GM23338 (cell line): ENCODE measurements at places on chromosomes 5 and 9. TPM values are rescaled to one million over a fixed set of nuclear protein-coding genes. Genes with fewer than 3 reads are reported as not detected.

DNA sequence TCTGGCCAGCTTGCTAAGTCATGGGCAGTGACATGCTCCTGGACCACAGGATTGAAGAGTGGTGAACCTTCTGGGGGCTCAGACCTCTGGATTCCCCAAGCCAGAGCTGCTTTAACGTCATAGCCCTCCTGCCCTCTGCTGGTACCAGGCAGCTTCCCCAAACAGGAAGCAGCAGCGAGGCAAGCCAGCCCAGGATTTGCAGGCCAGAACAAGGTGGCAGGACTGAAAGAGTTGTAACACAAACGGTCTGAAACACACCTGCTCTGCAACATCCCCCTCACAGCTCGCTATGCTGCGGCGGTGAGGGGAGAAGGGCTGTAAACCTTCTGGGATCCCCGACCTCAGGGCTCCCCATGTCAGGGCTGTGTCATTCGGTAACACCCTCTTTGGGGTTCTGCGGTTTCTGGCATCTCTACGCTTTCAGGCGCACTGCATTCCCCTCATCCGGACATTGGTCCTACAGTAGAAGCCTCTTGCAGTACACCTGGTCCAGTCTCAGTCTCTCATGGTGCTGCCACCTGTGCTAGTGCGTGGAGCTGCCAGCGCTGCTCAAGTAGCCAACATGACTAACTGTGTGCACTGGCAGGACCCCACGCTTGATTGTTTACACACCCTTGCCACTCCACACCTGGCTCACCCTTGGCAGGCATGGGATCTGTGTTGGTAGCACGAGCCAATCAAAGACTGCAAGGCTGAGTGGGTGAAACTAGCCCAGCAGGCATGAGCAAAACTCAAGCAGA lies 893.3 kb downstream of the PTPRD start:
- no peaks in the 10 kb centered on the region for H3K27me3 ChIP-seq
- no peaks in the 10 kb centered on the region for H3K4me1 ChIP-seq
- H3K27ac ChIP-seq, result no peak overlapping the region
- H3K36me3 ChIP-seq, result no peaks in the 10 kb centered on the region
- DNase-seq, result no peak
- no peak overlapping the region for H3K4me3 ChIP-seq

GRCh38 chr9:129408535-129409215 lies 212.2 kb downstream of the C9orf50 start:
- H3K4me1 ChIP-seq, result peaks cover 5% of the 10 kb centered on the region; the same call in 1 of the 2 replicates
- DNase-seq, result no peak
- H3K4me3 ChIP-seq, result no peak overlapping the region

- no peaks in the 10 kb centered on the region for H3K27me3 ChIP-seq
- DNase-seq, result peak; percentile 8
- H3K36me3 ChIP-seq, result no peaks in the 10 kb centered on the region
- no peak overlapping the region for H3K4me3 ChIP-seq
- H3K27ac ChIP-seq, result no peak overlapping the region
- peaks cover 13% of the 10 kb centered on the region for H3K4me1 ChIP-seq
Measured at GRCh38 chr9:89991204-89991790, 386.5 kb downstream of the GADD45G start.

DNA sequence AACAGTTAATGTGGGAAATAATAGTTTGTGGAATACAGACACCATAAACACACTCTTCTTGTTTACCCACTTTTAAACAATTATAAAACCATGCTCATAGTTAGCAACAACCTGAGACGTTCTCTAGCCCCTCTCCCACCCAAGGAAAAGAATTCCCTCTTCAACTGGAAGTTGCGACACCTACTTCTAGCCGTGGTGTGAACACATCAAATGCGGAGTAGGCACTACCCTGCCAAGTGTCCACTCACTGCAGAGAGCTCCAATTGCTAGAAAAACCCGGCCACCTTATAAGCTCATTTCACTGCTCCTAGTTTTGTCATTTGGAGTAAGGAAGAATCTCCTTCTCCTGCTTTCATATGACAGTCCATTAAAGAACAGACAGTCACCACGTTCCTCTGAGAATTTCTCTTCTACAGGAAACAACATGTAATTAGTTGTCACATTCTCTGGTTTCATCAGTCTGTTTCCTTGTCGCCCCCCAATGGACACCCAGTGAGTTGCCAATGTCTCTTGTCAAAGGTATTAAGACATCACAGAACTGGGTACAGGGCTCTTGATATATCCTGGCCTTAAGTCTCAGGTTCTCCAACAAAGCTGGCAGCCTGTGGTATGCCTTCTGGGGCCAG lies 47.3 kb downstream of the PRLR start:
- H3K4me1 ChIP-seq, result no peaks in the 10 kb centered on the region
- no peak overlapping the region for H3K27ac ChIP-seq
- H3K36me3 ChIP-seq, result no peaks in the 10 kb centered on the region
- no peak overlapping the region for H3K4me3 ChIP-seq
- no peaks in the 10 kb centered on the region for H3K27me3 ChIP-seq

DNA sequence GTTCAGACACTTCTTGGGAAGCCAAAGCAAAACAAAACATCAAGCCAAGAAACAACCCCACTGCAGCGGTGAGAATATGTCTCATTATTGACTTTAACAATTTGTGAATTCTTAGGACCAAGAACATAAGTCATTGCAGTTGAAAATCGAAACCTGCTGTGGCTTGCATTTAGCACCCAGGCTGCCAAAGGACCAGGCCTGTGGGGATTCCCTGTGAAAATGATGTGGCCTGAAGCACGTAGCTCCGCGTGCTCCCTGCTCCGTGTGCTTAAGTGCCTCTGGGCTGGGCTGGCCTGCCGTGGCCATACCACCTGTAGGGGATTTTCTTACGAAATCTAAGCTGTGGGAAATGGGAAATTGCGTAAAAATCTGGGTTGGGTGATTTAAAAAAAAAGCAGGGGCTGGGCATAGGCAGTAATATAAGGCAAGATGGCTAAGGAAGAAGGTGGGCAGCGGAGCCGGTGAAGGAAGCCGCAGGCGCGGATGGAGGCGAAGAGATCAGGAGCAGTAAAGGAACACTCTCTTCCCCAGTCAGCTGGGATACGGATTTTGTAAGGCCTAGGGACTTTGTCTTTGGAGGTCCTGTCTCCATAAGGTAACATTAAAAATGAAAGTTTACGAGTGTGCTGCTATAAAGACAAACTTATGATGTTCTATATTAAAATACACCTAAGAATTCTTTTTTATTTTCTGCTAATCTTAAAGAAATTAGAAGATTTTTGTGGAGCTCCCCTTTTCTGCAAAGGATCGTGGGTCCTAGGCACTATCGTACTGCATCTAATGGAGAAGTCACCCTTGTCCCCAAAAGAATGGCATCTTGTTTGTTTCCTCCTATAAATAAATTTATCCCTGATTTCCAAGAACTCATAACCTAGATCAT lies 189.6 kb upstream of the SEMA6A start:
- H3K27me3 ChIP-seq, result no peaks in the 10 kb centered on the region
- H3K27ac ChIP-seq, result no peak overlapping the region; the same call in 1 of the 2 replicates
- DNase-seq, result no peak
- peaks cover 28% of the 10 kb centered on the region for H3K4me1 ChIP-seq
- H3K36me3 ChIP-seq, result no peaks in the 10 kb centered on the region

GRCh38 chr5:89343666-89344065 lies 460.7 kb upstream of the MEF2C start:
- no peak for DNase-seq
- no peak overlapping the region for H3K27ac ChIP-seq
- no peaks in the 10 kb centered on the region for H3K27me3 ChIP-seq
- H3K4me3 ChIP-seq, result no peak overlapping the region
- no peaks in the 10 kb centered on the region for H3K4me1 ChIP-seq

Gene FRRS1L
- total RNA-seq, result 0.78 and 1.1 TPM in 2 replicates

- no peaks in the 10 kb centered on the region for H3K36me3 ChIP-seq
- H3K27ac ChIP-seq, result no peak overlapping the region
- no peaks in the 10 kb centered on the region for H3K27me3 ChIP-seq
Measured at GRCh38 chr5:10213316-10213715, 36.4 kb downstream of the ATPSCKMT start.

DNA sequence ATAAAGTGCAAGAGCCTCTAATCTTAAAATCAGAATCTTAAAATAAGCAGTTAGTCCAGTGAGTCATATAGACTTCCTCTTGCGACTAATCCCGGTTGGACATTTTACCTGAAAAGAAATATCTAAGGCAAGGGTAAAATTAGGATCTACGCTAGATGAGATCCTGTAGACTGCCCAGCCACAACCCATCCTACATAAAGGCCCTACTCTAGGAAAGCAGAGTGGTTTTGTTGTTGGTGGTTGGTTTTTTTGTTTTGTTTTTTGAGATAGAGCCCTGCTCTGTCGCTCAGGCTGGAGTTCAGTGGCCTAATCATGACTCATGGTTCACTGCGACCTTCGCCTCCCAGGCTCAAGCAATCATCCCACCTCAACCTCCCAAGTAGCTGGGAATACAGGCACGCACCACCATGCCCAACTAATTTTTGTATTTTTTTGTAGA lies 6.9 kb downstream of the TSC1 start:
- no peaks in the 10 kb centered on the region for H3K36me3 ChIP-seq
- H3K4me1 ChIP-seq, result peaks cover 19% of the 10 kb centered on the region

- H3K27ac ChIP-seq, result no peak overlapping the region
- H3K27me3 ChIP-seq, result no peaks in the 10 kb centered on the region
- DNase-seq, result no peak
- H3K36me3 ChIP-seq, result no peaks in the 10 kb centered on the region
- H3K4me1 ChIP-seq, result peaks cover under 1% of the 10 kb centered on the region; the same call in 1 of the 2 replicates
- H3K4me3 ChIP-seq, result no peak overlapping the region
Measured at GRCh38 chr9:123611226-123611625, 255.2 kb downstream of the CRB2 start.

- DNase-seq, result peak; percentile 74
- H3K4me1 ChIP-seq, result peaks cover 29% of the 10 kb centered on the region
- H3K36me3 ChIP-seq, result no peaks in the 10 kb centered on the region
Measured at GRCh38 chr5:65722575-65723403, 784 bp downstream of the NLN start.

GRCh38 chr5:117394506-117395157 lies 820.0 kb upstream of the SEMA6A start:
- 0 out of 2 replicates have a peak, but pooled peaks cover 8% of the 10 kb centered on the region for H3K4me1 ChIP-seq
- H3K27me3 ChIP-seq, result no peaks in the 10 kb centered on the region
- DNase-seq, result no peak

Gene GKAP1
- 3.6 and 4.0 TPM in 2 replicates for total RNA-seq

DNA sequence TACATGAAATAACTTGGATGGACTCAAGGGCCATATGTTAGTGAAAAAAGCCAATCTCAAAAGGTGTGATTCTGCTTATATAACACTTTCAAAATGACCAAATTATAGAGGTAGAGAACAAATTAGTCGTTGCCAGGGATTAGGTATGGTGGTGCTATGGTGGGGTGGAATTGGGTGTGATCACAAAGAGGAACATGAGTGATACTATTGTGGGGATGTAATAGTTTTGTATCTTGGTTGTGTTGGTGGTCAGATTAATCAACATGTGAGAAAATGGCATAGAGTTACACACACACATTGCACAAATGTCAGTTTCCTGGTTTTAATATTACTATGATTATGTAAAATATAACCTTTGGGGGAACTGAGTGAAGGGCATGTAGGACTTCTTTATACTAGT lies 31.9 kb downstream of the CAMK4 start:
- no peaks in the 10 kb centered on the region for H3K36me3 ChIP-seq
- no peak overlapping the region for H3K4me3 ChIP-seq
- H3K27ac ChIP-seq, result no peak overlapping the region
- no peaks in the 10 kb centered on the region for H3K4me1 ChIP-seq
- DNase-seq, result no peak

Gene ARL14EPL
- not detected in 2 replicates for total RNA-seq

Gene FRMPD1
- 0.12 and 0.63 TPM in 2 replicates for total RNA-seq

DNA sequence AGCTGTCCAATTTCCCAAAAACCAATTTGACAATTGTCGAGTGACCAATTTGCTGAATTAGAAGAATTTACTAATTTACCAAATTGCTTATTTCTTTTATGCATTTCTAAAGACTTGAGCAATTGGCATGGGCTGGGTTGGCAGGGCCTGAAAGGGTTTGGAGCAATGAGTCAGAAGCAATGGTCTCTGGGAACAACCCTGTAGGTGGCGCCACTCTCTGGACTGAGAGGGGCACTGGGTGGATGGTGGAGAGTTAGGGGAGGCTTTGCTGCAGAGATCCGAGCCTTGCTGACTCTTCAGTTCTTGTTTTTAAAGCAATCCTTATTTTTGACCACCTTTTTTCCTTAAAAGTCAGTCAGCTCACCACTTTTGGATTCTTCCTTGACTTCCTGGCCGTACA lies 71.5 kb upstream of the RPS23 start:
- peak; percentile 83 for DNase-seq
- H3K27me3 ChIP-seq, result no peaks in the 10 kb centered on the region
- H3K4me1 ChIP-seq, result no peaks in the 10 kb centered on the region
